ENCODE measurements at places on chromosomes 12 and 14. TPM values are rescaled to one million over a fixed set of nuclear protein-coding genes. Genes with fewer than 3 reads are reported as not detected.

DNA sequence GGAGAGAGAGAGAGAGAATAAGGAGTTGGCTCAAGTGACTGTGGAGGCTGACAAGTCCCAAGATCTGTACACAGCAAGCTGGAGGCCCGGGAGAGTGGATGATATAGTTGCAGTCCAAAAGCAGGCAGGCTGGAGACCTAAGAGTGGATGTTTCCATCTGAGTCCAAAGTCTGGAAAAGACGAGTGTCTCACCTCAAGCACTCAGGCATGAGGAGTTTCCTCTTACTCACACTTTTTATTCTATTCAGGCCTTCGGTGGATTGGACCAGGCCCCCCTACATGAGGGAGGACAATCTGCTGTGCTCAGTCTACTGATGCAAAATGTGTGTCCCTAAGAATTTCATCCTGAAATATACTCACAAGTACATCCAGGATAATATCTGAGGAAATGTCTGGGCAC, 484.6 kb downstream of the VRK1 start:
- DNase-seq, result no peak

- DNase-seq, result no peak
These were observed 274.6 kb downstream of the RAD51B start for GRCh38 chr14:68094158-68094557.

- no peak for DNase-seq
These were observed 27.4 kb downstream of the NELL2 start for GRCh38 chr12:44848703-44849085.

Gene DACT1
- total RNA-seq, result 3.4 TPM

Gene PIK3C2G
- not detected for total RNA-seq

GRCh38 chr12:67645601-67646000, 2.9 kb upstream of the DYRK2 start:
- no peak for DNase-seq

GRCh38 chr12:127381043-127381668, 885.8 kb upstream of the TMEM132C start:
- peak; percentile 86 for DNase-seq

- no peak for DNase-seq
These were observed 50.7 kb downstream of the ZC3H14 start for GRCh38 chr14:88613552-88614010.

DNA sequence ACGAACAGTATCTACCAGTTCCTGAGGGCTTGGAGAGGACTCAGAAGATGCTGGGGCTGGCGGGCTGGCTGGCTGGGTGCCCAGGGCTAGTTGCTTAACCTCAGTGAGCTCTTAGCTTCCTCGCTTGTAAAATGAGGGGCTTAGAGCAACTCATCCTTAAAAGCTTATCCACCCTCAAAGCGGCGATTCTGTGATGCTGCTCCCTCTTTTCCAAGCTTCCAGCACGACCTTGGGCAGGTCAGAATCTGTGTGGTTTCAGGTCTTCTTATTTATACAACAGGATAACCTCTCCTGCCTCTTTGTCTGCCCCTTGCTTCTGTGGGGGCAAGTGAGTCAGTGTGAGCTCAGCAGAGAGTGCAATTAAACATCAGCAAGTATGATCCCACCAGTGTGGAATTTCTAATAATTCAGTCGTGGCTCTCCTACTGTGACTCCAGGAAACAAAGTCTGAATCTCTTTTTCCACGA, 281.8 kb downstream of the KSR2 start:
- DNase-seq, result no peak

DNA sequence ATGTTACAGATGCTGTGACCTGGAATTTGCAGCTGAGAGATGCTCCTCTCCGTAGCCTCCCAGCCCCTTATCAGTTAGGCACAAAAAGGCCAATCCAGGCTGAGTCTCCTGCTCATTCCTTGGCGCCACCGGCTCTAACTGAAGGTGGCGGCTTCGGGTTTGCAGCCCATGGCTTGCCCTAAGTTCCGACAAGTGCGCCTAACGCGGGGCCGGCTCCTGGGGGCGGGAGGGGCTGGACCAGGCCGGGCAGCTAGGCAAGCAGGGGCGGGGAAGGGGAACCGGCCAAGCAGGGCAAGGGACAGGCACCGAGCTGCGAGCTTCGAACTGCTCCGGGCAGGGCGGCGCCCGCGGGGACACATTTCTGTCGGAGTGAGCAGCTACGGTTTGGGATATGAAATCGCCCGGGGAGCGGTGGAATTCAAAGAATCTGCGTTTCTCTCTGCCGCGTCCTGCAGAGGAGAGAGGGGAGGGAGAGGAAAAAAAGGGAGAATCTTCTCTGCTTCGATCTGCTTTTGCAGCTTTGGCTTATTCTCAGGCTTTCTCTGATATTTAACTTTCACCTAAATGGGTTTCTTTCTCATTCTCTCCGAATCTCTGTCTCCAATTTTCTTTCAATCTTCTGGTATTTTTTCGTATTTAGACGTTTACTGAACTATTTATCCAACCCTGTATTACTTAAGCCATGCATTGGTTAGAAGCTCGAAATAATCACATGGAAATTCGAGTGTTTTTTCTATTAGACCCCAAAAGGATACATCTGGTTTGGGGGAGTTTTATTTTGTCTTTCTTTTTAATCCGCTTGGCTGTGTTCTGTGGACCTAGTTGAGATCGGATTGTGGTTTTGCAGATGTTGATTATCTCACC, 1.6 kb upstream of the HOXC12 start:
- DNase-seq, result peak; percentile 63

- DNase-seq, result no peak
These were observed 157.7 kb downstream of the TTC7B start for GRCh38 chr14:90658541-90658967.

DNA sequence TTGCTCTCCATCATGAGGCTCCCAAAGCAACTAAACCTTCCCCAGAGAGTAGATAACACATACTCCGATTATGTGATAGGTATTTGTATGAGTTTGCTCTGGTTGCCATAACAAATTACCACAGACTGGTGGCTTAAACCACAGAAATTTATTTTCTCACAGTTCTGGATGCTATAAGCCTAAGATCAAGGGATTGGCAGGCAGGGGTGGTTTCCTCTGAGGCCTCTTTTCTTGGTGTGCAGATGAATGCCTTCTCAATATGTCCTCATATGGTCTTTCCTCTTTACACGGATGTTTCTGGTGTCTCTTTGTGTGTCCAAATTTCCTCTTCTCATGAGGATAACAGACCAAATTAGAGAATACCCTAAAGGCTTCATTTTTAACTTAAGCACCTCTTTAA, 285.8 kb upstream of the GRIP1 start:
- no peak for DNase-seq

GRCh38 chr12:46108721-46109120, 118.3 kb upstream of the SCAF11 start:
- no peak for DNase-seq

Gene KERA
- not detected for total RNA-seq

GRCh38 chr14:96039633-96040311, 610 bp downstream of the C14orf132 start:
- peak; percentile 69 for DNase-seq

DNA sequence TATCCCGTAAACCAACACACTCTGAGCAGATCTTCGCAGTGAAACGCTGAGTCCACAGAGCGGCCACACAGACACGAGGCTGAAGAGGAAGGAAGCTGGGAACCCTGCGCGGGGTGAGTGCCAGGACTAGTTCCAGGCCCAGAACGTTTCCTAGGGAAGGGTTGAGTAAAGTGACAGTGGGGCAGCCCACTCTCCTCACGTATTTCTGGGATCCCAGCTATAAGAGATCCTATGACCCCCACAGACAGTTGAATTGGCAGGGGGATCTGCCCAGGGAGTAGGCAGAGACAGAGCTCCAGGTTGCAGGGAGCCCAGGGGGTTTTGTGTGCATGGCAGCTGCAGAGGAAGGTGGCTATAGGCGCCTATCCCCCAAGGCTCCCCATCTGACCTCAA, 51.1 kb downstream of the GTF2A1 start:
- DNase-seq, result peak; percentile 6

DNA sequence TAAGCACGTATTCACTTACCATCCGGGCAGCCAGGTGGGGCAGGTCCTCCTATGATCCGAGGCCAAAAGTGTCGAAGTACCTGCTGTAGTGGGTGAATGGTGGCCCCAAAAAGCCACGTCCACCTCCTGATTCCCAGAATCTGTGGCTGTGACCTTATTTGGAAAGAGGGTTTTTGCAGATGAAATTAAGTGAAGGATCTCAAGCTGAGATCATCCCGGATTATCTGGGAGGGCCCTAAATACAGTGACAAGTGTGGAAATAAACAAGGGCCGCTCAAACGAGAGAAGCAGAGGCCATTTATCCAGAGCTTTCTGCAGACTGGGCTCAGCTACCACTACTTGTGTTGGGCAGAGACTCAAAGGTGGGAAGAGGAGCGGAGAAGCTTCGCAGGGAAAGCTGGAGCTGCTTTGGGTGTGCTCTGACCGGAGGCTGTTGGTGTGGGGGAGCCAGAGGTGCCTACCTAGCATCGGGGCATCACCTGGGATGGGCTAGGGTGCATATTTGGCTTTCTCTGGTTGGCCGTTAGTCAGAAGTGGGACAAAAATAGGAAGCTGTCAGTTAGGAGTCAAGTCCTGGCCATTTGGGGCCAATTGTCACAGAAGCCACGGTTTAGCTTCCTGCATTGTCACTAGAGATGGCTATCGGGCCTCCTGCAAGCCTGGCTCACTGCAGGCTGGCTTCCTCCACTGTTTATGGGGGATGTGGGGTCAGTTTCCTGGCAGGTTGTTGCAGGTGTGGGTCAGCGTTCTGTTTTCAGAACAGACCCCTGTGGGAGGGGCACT, 27.8 kb upstream of the DLK1 start:
- no peak for DNase-seq

DNA sequence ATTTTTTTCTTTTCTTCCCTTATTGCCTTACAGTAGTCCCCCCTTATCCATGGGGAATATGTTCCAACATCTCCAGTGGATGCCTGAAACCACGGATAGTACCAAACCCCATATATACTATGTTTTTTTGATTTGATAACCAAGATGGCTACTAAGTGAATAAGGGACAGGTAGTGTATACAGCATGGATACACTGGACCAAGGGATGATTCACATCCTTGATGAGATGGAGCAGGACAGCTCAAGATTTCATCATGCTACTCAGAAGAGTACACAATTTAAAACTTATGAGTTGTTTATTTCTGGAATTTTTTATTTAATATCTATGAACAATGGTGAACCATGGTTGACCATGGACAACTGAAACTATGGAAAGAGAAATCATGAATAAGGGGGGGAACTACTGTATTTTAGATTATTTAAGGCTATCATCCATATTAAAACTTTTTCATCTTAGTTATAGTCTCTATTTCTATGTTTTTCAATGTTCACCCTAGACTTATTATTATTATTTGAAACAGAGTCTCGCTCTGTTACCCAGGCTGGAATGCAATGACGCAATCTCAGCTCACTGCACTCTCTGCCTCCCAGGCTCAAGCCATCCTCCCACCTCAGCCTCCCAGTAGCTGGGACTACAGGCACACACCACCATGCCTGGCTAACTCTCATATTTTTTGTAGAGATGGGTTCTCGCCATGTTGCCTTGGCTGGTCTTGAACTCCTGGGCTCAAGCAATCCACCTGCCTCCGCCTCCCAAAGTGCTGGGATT, 188.0 kb upstream of the PELI2 start:
- no peak for DNase-seq

Gene LAG3
- 2.9 TPM for total RNA-seq

DNA sequence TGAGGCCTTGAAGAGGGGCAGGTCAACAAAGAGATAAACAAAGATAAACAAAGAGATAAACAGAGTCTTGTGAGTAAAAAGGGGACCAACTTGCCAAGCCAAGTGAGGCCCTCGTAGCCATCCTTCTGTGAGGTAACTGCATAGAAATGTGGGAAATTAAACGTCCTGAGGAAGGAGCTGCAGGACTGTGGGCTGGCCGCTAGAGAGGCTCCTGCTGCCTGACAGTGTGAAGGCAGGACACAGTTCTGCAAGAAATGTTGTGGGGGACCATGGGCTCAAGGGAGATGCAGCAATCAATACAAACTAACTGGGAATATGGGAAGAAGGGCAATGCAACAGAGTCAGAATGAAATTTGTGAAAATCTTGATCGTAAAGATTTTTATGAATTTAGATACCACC, 91.9 kb downstream of the SLC8A3 start:
- peak; percentile 68 for DNase-seq

- DNase-seq, result no peak
These were observed 99.8 kb downstream of the BORCS5 start for GRCh38 chr12:12456637-12457036.

DNA sequence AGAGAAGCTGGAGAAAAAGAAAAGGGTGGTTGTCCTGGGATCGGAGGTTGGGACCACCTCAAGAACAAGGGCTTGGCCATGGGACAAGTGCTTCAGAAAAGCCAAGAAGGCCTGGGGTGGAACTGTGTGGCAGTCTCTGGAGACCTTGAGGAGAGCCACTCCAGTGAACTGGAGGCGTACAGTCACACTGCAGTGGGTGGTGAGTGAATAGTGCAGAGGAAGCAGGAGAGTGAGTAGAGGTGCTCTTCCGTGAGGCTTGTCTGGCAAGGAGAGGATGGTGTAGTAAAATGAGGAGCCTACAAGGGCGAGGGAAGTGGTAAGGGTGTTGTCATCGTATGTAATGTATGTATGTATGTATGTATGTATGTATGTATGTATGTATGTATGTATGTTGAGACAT, 20.9 kb downstream of the RASSF3 start:
- DNase-seq, result no peak

DNA sequence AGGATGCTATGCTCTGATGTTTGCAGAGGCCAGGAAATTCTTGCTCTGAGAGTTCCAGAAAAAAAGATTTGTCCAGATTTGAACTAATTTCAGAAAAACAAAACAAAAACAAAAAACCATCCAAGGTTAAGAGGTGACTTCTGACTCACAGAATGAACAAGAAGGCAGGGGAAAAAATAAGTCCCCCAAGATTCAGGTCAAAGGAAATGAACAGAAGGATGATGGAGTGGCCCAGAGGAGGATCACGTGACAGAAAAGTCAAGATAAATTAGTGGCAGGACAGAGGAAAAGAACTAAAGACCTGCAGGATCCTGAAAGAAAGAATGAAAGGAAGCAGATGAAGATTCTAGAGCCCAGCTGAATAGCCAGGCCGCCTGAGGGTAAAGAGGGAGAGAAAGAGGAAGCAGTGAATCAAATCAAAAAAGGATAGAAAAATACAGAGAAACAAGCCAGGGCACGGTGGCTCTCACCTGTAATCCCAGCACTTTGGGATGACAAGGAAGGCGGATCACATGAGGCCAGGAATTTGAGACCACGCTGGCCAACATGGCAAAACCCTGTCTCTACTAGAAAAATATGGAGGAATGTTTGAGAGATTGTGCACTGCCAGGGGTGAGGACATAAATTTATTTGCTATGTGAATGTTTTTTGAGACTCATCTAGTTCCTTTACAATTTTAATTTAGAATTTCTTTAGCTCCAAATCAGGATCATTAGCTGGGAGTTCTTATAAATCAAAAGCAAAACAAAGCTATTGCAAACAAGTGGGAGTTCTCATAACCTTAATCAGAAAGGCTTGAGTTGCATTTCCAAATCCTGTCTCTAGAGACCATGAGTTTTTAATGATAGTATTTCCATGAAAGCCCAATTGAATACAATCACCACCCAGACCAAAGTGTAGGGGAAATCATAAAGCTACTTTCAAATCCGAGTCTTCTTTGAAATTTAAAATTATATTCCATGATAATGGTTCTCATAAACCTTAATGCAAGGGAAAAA, 217.1 kb upstream of the PLEKHG7 start:
- no peak for DNase-seq
